ENCODE measurements at places on chromosomes 5 and 9. TPM values are rescaled to one million over a fixed set of nuclear protein-coding genes. Genes with fewer than 3 reads are reported as not detected.

The SMIM23 gene
- total RNA-seq: not detected

The ZFP2 gene
- not detected for total RNA-seq

The NUDT12 gene
- 12.6 TPM for total RNA-seq

The F2RL1 gene
- 0.41 TPM for total RNA-seq

The ACTBL2 gene
- not detected for total RNA-seq

The FSTL4 gene
- 3.6 TPM for total RNA-seq

The GABRA6 gene
- not detected for total RNA-seq

The IGIP gene
- 5.5 TPM for total RNA-seq

The CARD9 gene
- total RNA-seq: 0.32 TPM

The SLC6A19 gene
- total RNA-seq: not detected

The CDC25C gene
- total RNA-seq: 40.0 TPM

The KIAA0825 gene
- total RNA-seq: 1.8 TPM

The LRRC19 gene
- total RNA-seq: not detected

The DMRT3 gene
- total RNA-seq: not detected

The SMIM3 gene
- total RNA-seq: 9.7 TPM

The QRFP gene
- not detected for total RNA-seq

The RNF183 gene
- not detected for total RNA-seq

The SOHLH1 gene
- total RNA-seq: not detected

The NR6A1 gene
- total RNA-seq: 1.0 TPM

The CYSRT1 gene
- total RNA-seq: not detected

The PCAT7 gene
- 0.19 TPM for total RNA-seq

The TAF11L10 gene
- not detected for total RNA-seq

The SEMA4D gene
- 0.03 TPM for total RNA-seq

The LCP2 gene
- 0.03 TPM for total RNA-seq

The FAM151B gene
- total RNA-seq: 2.1 TPM

The RETREG1 gene
- 1.7 TPM for total RNA-seq

The STKLD1 gene
- total RNA-seq: 0.63 TPM

The DOK3 gene
- total RNA-seq: 4.2 TPM

The PRLR gene
- total RNA-seq: 0.05 TPM

The ECM2 gene
- 2.2 TPM for total RNA-seq

The ANKRD31 gene
- not detected for total RNA-seq

The ZNG1A gene
- 34.4 TPM for total RNA-seq

The COL27A1 gene
- 4.7 TPM for total RNA-seq

The PTGS1 gene
- total RNA-seq: 0.97 TPM

The CEP72 gene
- total RNA-seq: 5.7 TPM

The STPG3 gene
- total RNA-seq: not detected

The TIFAB gene
- not detected for total RNA-seq

The CER1 gene
- total RNA-seq: not detected

The PCDHGA6 gene
- total RNA-seq: 1.4 TPM

The ZFP62 gene
- total RNA-seq: 14.3 TPM
